Breast epithelium (tissue), 4 donors: ENCODE measurements at places on chromosomes 6 and 20. TPM values are rescaled to one million over a fixed set of nuclear protein-coding genes. Genes with fewer than 3 reads are reported as not detected.

The BNIP5 gene
- not detected for total RNA-seq

DNA sequence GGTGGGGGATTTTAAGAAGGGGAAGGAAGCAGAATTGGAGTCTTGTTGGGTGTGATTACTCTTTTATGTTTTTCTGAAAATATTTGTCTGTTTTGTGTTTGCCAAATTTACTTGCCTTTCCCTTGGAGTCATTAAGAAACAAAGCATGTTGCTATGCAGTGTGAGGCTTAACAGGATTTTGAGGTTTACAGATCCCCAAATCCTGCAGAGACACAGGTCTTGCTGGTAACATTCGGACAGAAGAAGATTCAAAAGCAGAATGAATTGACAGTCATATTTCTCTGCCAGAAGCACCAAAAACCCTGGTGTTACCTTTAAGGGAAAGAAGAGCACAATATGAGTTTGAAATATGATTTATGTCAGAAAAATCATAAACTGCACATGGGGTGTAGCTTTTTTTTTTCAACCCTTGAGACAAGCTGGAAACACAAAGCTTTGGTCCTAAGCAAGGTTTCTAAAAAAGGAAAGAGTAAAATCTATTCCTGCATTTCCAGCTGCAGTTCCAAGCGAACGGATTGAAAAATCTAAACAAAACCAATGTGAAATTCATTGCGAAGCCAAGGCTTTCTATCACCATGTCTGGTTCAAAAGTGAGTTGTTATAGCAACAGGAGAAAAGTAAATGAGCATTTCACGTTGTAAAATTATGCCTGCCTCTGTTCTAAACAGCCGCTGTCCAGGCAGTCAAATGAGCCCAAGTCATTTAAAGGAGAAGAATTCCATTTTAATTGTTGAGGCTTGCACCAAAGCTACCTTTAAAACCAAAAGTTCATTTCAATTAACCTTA is 358.9 kb upstream of the SASH1 start:
- no peak for DNase-seq

DNA sequence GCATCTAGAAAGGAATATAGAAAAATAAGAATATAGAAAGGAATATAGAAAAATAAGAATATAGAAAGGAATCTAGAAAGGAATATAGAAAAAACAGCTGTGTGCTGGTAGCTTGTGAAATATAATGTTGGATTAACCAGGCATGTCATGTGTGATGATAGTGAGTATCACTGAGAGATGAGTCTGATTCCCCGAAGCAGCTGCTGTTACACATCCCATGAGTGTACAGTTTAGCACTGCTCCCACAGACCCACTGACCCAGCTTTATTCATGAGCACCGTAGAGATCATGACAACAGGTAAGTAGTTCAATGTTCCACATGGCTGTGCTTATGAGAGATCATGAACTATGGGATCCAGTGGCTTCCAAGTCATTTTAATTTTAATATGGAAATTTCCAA is 64.8 kb downstream of the SLC22A3 start:
- DNase-seq = no peak

DNA sequence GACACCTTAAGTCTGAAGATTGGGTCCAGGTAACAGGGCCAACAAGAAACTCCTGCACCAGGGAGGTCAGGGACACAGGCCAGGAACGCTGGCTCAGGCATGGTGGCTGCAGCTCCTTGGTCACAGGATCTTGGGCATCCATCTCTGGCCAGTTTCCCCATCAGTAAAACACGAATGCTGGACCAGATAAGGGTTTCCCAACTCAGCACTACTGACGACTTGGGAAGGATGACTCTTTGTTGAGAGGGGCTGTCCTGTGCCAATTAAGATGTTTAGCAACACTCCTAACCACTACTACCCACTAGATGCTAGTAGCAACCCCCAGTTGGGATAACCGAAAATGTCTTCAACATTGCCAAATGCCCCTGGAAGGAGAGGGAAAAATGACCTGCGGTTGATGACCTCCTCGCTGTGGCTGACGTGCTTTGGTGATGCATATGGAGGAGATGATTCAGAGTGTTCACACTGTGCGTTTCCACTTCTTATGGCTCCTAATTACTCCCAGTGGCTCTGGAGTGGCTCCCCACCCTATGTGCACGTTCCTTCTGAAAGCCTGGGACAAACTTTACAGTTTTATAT is 261.9 kb downstream of the CDH26 start:
- DNase-seq = no peak

- DNase-seq = no peak
Observed at GRCh38 chr6:133644892-133645619, 243.9 kb upstream of the TCF21 start.

GRCh38 chr6:139483079-139483478 is 108.6 kb upstream of the CITED2 start:
- DNase-seq = no peak

- DNase-seq = no peak
Observed at GRCh38 chr20:9262653-9263194, 193.8 kb downstream of the PLCB4 start.

The MRAP2 gene
- total RNA-seq = 9.4 TPM

DNA sequence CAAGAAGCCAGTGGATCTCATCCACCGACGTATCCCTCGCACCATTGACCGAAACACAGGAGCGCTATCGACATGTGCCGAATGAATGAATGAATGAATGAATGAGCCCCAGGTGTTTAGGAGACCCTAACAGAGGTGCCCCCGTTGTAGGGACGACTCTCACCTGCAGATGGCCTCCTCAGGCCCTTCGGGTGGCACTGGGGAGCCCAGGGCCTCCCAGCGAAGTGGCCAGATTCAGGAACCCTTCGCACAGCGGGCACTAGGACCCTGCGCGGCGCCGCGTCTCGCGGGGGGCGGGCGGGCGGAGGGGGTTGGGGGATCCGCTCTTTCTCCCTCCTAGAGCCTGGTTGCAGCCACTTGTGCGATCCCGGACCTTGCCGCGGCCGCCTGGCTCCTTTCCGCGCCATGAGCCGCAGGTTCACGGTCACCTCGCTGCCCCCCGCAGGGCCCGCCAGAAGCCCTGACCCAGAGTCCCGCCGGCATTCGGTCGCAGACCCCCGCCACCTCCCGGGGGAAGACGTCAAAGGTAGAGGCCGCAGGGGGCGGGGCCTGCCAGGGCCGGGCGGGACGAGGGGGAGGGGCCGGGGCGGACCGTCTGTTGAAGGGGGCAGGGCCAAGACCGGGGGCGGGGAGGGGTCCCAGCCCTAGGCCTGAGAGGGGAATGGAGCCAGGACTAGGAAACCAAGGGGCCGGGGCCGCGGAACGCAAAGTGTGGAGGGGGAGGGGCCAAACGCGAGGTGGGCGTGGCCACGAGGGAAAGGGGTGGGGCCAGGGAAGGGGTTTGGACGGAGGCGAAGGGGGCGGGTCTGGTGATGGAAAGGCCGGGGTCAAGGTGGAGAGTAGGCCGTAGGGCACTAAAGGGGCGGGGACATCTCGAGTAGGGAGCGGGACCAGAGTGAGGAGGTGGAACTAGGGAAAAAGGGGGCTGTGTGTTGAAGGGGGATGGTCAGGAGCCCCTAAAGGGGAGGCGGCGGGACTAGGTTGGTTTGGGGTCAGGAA is 7.4 kb upstream of the SLC12A5 start:
- no peak for DNase-seq

GRCh38 chr6:153131037-153131981 is at the start of gene RGS17:
Gene RGS17, minus strand, starts transcription at chr6:153131282. Its CDS starts 87,264 bp downstream, at chr6:153044018.
- no peak for DNase-seq

GRCh38 chr6:33744001-33744848 is 2.5 kb downstream of the IP6K3 start:
- peak; percentile 71 for DNase-seq

GRCh38 chr6:16933961-16934360 is 167.9 kb upstream of the STMND1 start:
- no peak for DNase-seq

The SNPH gene
- 4.0 TPM for total RNA-seq

DNA sequence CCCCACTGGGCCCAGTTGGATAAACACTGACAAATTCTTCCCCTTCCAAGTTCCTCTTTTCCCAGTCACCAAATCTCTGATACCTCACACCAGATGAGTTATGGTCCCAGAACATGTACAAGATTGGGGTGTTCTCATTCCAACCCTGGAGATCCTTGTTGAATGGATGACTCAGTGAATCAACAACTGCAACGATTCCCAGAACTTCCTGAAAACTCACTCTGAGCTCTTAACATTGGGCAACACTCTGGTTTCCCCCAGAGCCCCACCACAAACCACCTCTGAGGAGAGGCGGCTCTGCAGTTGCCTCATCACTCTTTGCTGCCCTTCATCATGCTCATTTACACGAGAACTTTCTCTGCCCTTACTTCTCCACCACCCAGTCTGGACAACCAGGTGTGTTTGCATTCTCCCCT is 115.2 kb downstream of the MRPL14 start:
- DNase-seq = no peak

GRCh38 chr6:56347526-56347925 is 100.1 kb upstream of the COL21A1 start:
- no peak for DNase-seq

GRCh38 chr6:107186047-107186446 is 70.7 kb upstream of the BEND3 start:
- no peak for DNase-seq

The RHAG gene
- total RNA-seq = not detected

The CD40 gene
- total RNA-seq = 21.6 TPM
